ENCODE measurements at places on chromosomes 13 and 19. TPM values are rescaled to one million over a fixed set of nuclear protein-coding genes. Genes with fewer than 3 reads are reported as not detected.

Gene PEX11G
- total RNA-seq = 2.9 TPM

Gene C19orf67
- not detected for total RNA-seq

Gene SERTM1
- not detected for total RNA-seq

Gene TMEM255B
- 3.0 TPM for total RNA-seq

Gene BRSK1
- 11.3 TPM for total RNA-seq

Gene CIC
- total RNA-seq = 9.4 TPM

Gene FGF21
- not detected for total RNA-seq

Gene PRR20E
- total RNA-seq = not detected

Gene LIM2
- not detected for total RNA-seq

Gene RNF113B
- not detected for total RNA-seq

Gene FPR1
- 0.47 TPM for total RNA-seq

Gene AXL
- total RNA-seq = 136 TPM

Measured in smooth muscle cell of the coronary artery (primary cell).